Urinary bladder (tissue), 4 donors: ENCODE measurements at places on chromosomes 4 and X. TPM values are rescaled to one million over a fixed set of nuclear protein-coding genes. Genes with fewer than 3 reads are reported as not detected.

DNA sequence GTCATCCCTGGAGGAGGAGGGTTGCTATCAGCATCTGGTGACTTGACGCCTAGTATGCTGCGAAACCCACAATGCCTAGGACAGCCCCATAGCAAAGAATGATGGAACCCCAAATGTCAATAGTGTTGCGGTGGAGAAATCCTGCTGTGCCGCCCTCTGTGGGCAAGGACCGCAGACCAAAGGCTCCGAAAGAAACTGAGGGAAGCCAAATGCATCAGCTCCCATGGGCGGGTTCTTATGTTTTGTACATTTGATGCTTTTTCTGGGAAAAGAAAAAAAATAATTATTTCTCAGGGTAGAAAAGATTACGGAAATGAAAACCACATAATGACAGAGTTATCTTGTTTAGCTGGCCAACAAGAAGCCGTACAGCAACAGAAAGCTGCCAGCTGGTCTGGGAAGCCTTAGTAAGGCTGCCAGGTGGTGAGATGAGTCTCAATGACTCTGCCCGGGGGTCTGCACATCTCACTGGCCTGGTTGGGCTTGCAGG lies 95.0 kb upstream of the TBL1X start:
- no peak for DNase-seq

GRCh38 chr4:125392694-125393093 lies 77.9 kb downstream of the FAT4 start:
- DNase-seq: no peak

DNA sequence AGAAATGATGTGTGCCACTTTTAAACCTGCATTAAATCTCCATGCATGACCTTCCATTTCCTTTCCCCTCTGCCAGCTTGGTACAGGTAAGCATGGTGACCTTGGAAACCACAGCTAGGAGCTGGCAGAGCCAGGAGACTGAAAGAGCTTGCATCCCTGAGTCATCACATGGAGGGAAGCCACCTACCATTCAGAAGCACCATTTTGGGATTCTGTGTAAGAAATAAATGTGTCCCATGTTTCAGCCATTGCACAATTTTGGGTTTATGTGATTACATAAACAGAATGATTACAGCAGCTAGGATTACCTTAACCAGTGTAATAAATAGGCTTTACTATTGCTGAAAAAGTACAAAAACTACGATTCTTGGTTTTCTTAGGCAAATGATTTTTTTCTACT lies 17.3 kb upstream of the CCDC149 start:
- no peak for DNase-seq

DNA sequence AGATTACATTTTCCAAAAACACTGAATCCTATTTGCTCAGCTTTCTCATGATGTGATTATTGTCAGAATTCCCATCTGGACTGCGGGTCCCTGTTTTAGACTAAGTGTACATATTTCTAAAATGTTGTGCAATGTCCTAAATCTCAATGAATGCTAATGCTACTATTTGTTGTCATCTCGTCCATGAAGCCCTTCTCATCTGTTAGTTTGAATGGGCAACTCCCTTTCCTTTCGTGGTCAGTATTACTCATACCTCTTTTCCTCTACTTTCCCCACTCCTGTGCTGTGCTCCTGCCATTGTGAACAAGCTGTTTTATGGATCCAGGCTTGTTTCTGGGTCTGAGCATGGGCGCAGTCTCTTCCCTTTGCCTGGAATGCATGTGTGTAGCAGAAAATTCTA lies 91.0 kb downstream of the MID1 start:
- DNase-seq: no peak

Gene ANKRD17
- total RNA-seq: 74.8 TPM

DNA sequence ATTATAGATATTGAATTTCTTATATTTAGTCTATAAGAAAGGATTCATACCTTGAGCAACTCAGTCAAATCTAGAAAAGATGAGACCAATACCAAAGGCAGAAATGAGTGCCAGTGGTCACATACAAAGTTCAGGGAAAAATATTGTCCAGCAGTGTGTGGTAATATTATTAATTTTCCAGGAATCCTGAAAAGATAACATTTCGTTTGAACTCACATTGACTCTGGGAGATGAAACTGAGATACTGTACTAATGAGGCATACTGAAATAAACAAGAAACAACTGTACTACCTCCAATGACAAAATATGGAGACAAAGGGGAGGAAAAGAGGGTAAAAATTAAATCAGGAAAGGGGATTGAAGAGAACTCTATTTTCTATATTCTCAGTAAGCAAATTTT lies 212.4 kb downstream of the TRAM1L1 start:
- DNase-seq: no peak
